ENCODE measurements at places on chromosomes 13 and 19.

GRCh38 chr13:113905018-113905417, 41.1 kb upstream of the GAS6 start:
- no peak for DNase-seq

DNA sequence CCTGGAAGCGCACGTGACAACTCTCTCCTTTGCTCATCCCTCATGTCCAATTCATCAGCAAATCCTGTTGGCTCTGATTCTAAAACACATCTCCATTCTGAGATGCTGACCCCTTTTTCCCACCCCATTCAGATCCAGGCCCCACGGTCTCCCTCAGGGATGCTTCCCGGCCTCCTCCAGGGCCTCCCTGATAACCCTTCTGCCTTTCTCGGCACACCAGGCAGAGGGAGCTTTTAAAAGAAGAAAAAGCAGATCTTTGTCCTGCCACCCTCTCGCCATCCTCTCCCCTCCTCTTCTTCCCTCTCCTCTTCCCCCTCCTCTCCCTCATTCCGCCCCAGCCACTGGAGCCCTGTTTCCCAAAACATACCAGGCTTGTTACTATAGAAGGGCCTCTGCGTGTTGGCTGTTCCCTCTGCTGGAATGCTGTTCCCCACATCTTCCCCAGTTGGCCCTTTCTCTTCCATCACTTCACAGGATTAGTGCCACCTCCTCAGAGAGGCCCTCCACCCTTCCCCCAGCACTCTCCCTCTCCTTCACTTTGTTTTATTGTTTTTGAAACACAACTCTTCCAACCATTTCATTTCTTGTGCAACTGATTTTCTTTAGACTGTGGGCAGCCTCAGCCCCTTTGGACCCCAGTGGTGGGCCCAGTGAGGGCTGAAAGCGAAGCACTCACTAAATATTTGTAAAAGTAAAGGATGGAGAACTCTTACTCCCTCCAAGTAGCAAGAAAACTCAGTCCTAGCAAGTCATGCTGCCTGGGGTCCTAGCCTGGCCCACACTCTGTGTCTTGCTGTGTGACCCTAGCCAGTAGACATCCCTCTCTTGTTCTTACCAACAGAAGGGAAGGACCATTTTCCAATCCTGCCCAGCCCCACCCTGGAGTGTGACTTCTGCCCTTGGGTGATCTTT, 2.5 kb upstream of the CRLF1 start:
- DNase-seq: no peak

DNA sequence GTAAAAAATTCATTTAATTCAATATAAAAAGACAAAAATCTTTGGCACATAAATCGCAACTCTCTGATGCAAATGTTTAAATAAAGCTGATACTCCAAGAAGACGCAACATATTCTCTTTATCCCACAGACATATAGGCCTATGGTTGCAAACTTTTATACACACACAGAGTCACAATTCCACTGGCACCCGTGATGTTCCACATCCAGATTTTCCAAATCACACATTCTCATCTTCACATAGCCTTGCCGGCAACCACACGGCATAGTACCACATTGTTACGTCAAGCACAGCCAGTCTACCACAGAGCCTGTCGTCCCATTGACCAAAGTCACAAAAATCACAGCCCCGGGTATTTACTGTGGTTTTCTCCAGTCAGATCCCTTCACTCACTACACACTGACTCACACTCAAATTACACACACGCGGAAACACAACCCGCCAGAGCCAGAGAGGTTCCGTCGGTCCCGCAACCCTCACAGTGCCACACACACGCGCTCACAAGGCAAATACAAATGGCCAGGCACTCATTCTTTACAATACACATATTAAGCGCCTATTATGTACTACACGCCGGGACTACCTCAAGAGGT, 546 bp upstream of the ZNF546 start:
- DNase-seq: peak; percentile 3

DNA sequence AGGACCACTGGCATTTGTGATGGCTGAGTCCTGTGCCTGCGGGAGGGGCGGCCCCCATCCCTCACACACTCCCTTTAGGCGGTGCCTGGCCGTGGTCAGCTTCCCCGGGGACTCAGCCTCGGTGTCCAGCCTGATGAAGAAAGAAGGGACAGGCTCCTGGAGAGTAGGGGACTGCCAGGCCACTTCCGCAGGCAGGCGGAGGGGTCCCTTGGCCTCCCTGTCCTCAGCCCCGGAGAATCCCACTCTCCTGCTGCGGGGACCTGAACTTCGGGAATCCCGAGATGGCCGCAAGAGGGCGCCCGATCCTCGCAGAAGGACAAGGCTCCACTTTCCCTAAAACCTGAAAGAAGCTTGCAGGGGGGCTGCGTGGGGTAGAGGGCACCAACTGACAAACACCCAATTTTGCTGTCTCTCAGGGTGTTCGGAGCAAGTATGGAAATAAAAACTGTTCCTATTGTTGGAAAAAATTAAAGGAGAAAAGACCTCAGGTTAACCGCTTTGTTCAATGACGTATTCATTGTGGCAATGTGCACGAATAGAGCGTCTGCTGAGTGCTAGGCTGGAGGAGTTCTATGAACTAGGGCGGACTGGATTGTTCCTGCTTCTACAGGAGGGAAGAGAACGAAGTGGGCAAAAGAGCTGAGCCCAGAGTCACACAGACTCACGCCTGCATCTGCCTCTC, 297.3 kb downstream of the ZNF536 start:
- no peak for DNase-seq

DNA sequence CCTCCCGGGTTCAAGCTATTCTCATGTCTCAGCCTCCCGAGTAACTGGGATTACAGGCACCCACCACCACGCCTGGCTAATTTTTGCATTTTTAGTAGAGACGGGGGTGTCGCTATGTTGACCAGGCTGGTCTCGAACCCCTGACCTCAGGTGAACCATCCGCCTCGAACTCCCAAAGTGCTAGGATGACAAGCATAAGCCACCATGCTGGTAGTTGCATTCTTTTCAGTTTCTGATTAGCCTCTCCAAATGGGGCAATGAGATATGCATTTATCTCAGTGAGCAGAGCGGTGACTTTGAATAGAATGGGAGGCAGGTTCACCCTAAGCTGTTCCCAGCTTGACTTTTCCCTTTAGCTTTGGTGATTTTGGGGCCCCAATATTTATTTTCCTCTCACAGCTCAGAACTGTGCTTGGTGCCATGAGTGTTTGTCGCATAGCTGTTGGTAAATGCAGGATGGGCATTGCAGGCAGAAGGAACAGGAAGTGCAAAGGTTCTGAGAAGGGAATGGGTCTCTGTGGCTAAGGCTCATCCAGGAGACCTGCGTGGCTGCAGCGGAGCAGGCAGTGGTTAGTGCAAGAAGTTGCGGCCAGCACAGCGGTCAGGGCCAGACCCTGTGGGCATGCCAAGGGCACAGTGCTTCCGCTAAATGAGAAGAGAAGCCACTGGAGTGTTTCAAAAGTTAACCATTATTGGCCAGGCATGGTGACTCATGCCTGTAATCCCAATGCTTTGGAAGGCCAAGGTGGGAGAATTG, 20.7 kb downstream of the LYPD3 start:
- DNase-seq: no peak

- DNase-seq: no peak
These were observed 296.5 kb upstream of the MIR17HG start for GRCh38 chr13:91050970-91051369.

DNA sequence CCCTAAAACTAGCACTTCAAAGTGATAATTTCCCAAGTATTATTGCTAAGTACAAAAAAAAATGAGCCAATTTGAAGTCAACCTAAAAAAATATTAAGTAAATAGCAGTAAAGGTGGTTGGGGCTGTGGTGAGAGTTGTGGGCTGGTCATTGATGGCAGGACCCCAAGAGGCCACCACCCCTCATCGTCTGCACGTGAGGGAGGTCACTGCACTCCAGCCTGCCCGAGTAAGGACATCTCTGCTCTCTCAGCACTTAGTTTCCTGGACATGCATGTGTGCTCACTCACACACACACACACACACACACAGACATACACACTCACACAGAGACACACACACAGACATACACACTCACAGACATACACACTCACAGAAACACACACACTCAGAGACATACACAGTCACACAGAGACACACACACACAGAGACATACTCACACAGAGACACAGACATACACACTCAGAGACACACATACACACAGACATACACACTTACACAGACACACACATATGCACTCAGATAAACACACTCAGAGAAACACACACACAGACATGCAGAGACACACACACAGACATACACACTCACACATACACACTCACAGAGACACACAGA, 127.2 kb upstream of the SOX1 start:
- no peak for DNase-seq

- no peak for DNase-seq
These were observed 1044.1 kb downstream of the EFNB2 start for GRCh38 chr13:105491345-105491744.

DNA sequence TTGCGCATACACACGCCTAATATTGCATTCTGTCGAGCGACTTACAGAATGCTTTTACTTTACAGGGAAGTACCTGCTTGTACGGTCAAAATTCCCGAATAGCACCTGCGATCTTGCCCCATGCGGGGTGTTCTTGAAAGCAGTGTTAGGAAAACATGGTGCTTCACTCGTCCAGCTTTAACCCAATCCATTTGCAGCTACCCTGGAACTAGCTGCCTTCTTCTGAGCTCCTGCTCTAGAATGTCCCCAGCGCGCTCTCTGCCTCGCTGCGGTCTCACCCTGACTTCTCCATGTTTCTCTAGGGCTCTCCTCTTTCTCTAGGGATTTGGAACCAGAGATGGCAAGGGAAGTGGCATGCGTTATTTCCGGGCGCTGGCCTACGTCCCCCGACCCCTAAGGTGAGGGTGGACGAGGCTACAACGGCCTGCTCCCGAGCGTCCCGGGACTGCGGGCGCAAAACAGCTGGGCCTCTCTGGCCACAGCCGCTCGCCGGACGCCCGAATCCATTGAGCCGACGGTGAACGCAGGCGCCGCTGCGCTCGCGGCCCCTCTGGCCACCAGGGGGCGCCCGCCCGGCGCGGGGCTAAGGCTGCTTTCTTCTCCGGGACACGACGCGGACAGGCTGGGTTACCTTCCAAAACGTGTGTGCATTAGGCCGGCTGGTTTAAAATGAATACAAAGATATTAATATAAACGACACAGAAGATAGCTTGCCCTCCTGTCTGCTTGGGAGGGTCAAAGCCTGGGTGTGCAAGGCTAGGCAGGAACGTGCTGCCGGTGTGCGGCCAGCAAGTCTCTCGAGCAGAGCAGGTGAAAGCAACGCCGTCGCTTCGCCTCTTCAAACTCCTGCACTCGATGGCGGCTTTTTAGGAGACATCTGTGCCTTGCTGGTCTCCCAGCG, 1.8 kb upstream of the SPRY2 start:
- DNase-seq: no peak

GRCh38 chr19:15529774-15530372, 21.5 kb downstream of the CYP4F22 start:
- no peak for DNase-seq

DNA sequence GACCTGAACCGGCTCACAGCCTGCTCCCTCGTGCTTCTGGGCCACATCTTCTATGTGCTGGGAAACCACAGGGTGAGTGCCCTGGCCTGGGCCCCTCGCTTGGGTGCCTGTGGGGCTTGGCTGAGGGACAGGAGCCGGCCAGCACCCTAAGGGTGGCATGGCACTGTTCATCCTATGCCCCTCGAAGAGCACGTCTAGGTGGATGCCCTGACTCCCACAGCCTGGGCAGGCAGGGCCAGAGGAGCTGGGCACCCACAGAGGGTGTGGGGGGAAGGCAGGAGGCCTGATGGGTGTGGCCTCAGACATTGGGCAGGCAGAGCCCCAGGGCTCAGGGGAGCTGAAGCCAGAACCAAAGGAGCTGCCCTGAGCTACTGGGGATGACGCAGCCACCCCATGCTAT, 28.7 kb downstream of the MAU2 start:
- DNase-seq: no peak

DNA sequence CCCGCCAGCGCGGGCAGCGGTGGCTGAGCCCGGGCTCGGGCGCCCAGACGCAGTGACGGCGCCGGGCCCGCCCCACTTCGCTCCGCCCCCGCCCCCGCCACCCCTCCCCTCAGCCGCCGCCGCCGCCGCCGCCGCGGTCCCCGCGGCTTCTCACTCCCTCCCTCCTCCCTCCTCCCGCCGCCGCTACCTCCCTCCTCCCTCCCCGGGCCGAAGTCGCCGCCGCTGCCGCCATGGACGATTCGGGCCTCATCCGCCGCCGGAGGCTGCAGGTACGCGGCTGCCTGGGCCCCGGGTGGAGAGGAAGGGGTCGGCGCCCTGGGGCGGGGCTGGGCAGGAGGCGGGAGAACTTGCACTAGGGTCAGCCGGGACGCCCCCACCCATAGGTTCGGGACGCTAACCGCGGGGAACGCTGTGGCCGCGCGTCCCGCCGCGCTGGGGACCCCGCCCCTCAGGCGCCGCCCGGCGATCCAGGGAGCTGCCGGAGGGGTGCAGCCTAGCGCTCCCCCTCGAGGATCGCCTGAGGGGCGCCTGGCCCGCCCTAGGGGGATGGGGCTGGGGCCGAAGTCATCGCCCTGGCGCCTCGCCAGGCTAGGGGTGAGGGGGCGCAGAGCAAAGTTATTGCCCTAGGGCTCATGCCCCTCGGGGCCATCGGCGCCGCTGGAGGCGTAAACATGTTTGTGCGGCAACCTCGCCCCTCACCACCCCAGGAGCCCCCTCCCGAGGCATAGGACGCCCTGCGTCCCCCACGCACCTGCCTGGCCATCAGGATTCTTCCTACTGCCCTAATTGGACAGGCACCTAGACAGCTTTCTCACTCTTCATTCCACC, 427 bp downstream of the RTBDN start:
- DNase-seq: no peak

- DNase-seq: peak; percentile 61
These were observed 242.2 kb upstream of the EDNRB start for GRCh38 chr13:78160793-78161192.

DNA sequence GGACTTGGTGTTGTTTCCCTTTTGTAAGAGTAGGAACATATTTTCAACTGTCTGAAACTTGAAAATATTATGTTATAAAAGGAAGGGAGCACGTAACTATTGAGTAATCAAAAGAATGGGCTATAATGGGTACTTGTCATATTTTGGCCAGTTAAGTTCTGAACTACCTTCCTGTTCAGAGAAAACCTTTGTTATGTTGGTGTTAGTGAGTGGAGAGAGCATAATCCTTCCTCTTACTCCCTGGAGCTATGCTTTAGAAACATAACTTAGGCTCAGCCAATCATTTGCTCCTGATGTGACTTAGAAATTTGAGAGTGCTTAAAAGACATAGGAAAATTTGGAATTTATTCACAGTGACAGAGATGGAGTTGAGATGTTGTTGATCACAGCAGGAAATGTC, 482.5 kb upstream of the SPRY2 start:
- DNase-seq: no peak

GRCh38 chr19:35484252-35485036, 5.8 kb downstream of the KRTDAP start:
- no peak for DNase-seq

DNA sequence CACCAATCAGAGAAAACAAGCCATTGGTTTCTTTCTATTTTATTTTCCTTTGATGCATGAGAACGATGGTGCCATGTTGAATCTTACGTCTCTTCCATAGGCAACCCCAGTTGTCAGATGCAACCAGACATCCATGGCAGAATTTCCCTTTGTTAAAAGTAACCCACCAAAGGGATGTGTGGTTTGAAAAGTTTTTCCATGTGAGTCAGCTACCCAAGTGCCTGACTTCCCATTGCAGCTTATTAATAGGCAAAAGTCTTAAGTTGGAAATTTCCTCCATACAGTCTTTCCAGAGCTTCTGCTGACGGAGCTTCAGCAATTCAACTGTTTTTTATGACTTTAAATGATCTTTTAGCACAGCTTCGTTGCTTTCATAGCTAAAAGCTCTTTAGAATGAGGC, 73.8 kb upstream of the FAM216B start:
- DNase-seq: peak; percentile 10

All from AG04450 (cell line).